ENCODE measurements at places on chromosomes 2 and 18.

GRCh38 chr2:104406261-104406726 lies 447.6 kb upstream of the POU3F3 start:
- no peak for DNase-seq

GRCh38 chr2:198852248-198852647 lies 605.5 kb downstream of the SATB2 start:
- no peak for DNase-seq

- no peak for DNase-seq
Measured at GRCh38 chr2:100793982-100794381, 26.0 kb upstream of the NPAS2 start.

DNA sequence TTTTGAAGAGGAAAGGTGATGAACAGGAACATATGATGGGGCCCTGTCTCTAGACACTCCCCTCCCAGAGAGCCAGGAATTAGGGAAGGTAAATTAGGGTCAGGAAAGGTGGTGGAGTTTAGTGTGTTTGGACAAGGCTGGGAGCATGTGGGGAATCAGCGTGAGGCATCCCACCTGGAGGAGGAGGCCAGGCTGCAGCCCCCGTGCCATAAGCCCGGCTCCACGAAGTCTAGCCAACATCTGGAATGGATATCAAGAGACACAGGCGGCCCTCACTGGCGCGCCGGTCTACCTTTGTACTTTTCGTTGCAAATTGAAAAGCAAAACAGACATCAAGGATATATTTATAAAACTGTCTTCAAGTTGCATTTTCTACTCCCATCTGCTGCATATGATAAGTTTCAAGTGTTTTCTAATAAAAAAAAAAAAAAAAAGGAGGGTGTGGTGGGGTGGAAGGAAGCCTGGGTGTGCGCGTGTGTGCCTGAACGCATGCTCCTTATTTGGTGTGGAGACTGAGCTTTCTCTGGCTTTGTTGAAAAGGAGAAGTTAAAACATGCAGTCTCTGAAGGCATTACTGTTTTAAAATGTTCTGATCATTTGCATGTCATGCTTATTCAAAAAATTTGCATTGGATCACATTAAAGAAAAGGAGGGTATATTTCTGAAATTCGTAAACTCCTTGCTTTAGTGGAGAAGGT lies 546.7 kb upstream of the ID2 start:
- DNase-seq, result no peak

DNA sequence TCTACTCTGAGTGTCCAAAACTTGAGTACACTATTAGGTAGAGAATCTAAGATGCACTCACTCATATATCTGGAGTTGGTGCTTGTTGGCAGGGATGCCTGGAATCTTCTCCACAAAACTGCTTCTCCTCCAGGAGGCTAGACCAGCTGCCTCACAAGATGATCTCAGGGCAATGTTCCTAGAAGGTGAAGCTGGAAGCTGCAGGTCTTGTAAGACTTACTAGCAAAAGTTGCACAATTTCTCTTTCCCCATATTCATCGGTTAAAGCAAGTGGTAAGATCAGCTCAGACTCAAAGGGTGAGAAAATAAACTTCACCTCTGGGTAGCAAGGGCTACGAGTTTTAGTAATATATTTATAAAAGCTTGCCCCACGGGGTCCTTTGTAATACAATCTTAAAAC lies 454.4 kb upstream of the ACVR2A start:
- DNase-seq, result no peak

GRCh38 chr2:53740170-53740569 lies 27.4 kb upstream of the CHAC2 start:
- DNase-seq, result no peak

GRCh38 chr2:15040429-15041084 lies 408.0 kb downstream of the LRATD1 start:
- no peak for DNase-seq

DNA sequence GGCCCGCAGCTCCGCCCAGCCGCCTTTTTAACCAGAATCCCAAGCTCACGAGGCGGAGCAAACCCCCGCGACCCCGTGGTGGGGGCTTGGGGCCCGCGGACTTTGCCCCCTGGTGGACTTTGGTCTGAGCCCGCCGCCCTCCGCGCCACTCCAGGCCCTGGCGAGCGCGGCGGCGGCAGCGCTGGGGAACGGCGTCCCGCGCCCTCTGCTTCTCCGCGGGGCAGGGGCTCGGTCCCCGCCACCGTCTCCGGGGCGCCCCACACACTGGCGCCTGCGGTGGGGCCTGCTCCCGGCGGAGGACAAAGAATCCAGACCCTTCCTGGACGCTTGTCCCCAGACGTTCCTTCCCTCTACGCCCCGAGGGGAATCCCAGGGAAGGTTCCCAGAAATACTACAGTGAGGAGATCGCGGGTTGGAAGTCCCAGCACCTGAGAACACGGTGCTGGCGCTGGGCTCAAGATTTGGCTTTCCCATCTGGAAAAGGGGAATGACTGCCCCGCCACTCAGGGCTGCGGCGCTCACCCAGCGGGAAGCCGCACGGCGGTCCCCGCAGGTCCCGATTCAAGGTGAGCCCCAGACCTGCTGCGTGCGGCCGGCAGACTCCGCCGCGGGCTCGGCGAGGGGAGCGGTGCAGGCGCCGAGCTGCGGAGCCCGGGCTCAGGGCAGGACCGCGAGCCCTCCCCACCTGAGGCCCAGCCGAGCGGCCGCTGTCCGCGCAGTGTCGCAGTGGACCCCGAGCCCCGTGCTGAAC lies at the start of gene HAAO:
TSS of gene HAAO (minus strand) at position 1 of the 751 bp plus-strand sequence. CDS start 47 bp downstream, outside the sequence.
- no peak for DNase-seq

DNA sequence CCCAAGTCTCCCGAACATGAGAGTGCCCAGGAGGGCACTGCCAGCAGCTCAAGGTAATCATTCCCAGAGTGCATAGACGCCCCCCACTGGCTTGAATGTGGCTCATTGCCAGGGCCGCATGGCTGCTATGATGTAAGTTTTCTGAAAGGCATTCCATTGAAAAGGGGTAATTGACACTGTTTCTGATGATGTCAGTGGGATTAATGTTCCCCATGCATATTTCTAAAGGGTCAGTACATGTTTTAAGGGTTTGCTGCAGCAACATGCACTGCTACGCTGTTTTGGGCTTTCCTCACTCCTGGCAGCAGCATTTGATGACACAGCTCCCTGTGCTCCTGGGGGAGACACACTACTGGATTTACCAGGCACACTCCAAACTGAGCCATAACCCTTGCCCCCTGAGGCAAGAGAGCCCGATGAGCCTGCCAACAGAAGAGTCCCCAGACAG lies 36.7 kb downstream of the KIAA2012 start:
- DNase-seq, result no peak

Measured in stimulated activated CD4-positive, alpha-beta T cell treated with anti-CD3 and anti-CD28 coated beads, Interleukin-12 subunit alpha, Interleukin-12 subunit beta, amount 100 ng/mL, for 4 hours (primary cell).